ENCODE measurements at places on chromosomes 1 and 21. TPM values are rescaled to one million over a fixed set of nuclear protein-coding genes. Genes with fewer than 3 reads are reported as not detected.

- no peak for DNase-seq
Observed at GRCh38 chr1:192784397-192784796, 24.4 kb upstream of the RGS2 start.

DNA sequence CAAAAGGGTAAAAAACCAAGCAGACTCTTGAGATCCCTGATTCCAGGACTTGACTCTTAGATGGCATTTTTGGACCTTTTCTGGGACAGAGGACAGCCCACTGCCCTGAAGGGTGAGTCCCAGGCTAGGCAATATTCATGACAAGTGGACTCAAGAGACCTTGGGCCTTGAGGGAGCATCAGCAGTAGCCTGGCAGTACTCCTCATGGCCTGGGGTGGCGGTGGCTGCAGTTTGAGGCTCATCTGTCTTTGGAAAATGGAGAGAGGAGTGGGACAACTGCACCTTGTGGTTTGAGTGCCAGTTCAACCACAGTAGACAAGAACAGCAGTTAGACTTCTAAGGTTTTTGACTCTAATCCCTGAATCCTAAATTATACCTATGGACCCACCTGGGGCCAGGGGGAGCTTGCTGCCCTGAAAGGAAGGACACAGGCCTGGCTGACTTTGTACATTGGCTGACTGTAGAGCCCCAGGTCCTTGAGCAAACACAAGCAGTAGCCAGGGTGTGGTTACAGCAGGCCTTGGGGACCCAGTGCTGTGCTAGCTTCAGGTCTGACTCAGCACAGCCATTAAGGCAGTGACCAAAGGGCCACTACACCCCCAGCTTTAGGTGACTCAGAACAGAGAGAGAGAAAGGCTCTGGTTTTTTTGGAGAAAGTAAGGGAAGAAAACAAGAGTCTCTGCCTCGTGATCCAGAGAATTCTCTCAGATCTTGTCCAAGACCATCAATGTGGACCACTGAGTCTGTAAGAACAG, 1023.2 kb downstream of the KCNT2 start:
- no peak for DNase-seq

DNA sequence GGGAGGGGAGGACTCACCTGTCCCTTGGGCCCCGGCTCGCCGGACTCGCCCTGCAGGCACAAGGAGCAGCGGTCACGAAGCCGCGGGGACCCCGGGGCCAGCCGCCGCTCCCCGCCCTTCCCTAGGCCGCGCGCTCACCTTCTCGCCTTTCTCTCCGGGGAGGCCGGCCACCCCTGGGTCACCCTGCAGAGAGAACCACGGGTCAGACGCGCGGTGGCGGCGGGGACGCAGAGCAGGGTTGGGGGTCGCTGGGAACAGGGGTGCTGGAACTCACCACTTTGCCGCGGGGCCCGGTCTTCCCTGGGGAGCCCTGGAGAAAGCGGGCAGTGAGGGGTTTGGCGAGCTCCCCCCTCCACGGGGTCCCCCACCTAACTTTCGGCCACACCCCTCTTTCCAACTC, 13.3 kb downstream of the COL9A2 start:
- no peak for DNase-seq

GRCh38 chr1:15065736-15066135, 87.8 kb upstream of the TMEM51 start:
- DNase-seq, result no peak

DNA sequence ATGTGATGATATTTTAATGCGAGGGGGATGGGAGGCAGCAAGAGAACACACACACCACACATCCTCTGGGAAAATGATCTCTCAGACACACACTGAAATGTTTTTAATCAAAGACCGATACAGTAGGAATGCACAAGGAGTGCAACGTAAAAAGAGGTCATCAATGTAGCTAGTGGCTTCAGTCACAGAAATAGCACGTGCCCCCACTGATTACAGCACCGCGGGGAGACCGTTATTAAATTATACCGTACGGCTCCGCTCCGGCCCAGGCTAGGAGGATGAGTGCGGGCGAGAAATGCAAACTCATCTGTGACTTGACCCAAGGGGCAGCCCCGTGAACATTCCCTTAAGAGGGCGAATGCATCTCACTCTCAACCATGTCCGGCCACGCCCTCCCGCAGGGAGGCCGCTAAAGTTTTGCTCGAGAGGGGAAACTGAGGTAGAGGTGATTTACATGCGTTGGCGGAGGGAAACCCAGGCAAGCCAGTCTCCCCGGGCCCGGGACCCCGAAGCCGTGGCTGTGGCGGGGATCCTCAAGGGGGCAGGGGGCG, 552 bp downstream of the UBR4 start:
- DNase-seq, result no peak

LPAR3 gene
- polyA plus RNA-seq, result 0.85 TPM

GRCh38 chr21:44508426-44508710, 31.6 kb downstream of the KRTAP10-1 start:
- DNase-seq, result no peak

DNA sequence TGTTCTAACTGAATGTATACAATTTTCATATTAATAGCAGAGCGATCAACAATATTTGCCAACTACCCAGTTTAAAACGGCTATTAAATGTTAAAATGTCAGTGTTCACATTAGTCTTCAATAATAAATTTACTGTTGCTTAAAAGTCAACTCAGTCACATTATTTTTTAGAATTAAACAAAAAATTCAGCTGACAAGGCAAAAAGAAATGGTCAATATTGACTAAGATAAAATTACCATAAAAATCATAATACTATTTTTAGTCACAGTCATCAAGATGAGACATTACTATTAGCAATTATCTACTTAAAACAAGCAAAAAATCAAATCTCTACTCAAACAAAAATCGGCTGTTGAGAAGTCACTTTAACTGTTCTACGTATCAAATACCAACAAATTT, 1.5 kb downstream of the ANKRD13C start:
- no peak for DNase-seq

- no peak for DNase-seq
Observed at GRCh38 chr1:203089651-203090045, 3.8 kb upstream of the MYOG start.

DNA sequence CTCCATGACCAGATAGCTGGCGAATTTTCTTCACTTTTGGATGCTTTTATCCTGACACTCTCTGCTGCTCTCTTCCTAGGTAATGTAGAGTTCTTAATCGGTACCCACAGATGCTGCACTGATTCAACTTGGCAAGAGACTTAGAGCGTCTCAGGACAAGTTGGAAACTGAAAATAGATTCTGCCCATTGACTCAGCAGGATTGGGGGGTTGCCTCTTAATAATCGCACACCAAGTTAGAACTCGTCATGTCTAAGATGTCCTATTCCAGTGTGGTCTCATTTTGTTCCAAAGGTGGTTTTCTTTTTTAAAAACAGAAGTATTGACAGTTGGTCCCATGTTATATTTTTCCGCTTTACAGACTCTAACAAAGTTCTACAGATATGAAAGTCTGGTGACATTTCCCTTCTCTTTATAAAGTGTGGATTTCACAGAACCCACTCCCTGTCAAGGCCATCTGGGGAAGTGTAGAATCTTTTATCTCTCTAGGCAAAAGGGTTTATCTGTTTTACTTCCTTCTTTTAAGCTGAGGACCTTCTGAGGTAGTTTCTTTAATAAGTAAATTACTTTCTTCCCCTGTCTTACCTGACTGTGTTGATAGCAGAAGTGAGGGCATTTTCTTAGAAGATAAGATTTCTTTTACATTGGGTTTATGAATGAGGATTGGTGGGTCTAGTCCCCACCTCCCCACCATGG, 12.1 kb upstream of the DIPK1A start:
- DNase-seq, result no peak

- no peak for DNase-seq
Observed at GRCh38 chr1:223833948-223834347, 11.8 kb downstream of the TP53BP2 start.

GRCh38 chr1:54464031-54464476, 57.9 kb upstream of the SSBP3 start:
- DNase-seq, result no peak

DNA sequence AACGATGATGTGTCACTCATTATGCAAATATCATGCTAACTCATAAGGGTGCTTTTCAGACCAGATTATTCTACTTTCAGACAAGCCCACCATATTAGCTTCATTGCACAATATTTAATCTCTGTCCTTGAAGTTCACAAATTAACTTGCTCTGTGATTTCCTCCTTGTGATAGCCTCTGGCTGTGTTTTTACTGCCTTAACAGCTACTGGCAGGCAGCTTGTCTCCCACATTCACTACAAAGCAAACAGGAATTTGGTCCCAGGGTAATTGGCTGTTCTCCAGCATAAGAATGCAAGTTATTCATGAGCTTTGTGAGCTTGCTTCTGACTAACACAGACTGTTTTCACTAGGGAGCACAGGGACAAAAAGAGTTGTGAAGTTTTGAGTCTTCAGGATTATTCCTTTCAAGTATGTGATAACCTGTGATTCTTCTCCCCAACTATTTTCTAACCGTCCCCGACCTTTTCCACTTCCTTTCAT, 87.9 kb upstream of the HMCN1 start:
- DNase-seq, result peak; percentile 68

- DNase-seq, result no peak
Observed at GRCh38 chr1:118627435-118627834, 360.7 kb downstream of the TBX15 start.

ARHGAP30 gene
- polyA plus RNA-seq, result 2.1 TPM
